ENCODE measurements at places on chromosomes 1 and 21.

GRCh38 chr1:29515170-29515955 is 279.0 kb downstream of the PTPRU start:
- no peak for DNase-seq

DNA sequence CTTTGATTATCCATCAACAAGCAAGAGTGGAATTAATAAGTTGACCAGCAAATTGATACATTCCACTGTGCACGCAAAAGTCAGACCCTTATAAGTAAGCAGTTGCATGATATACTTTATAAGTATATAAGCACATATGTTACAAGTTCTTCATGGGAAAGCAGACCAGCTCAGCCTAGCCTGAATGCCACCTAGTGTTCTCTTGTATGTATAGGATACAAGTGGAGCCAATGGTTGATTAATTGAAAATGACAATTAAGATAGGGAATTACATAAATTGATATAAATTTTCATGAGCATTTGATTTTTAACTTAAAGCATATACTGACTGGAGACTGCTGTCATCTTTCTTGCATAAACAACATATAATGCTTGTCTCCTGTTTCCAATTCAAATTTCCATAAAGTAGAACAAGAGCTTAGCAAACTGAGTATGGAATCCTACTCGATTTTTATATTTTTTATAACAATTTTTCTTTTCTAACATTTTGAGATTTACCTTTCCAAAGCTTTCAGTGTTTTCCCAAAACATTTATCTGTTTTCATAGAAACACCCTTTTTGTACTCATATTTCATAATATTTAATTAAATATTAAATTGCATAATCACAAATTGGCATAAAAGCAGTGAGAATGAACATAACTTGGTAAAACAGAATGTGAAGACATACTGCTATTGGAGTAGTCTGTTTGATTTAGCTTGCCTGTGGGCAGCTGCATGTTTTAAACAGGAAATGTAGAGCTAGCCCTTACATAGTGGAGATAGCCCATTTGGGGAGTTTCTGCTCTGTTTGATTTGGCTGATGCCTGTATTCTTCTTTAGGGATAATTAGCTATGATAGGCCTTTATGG is 62.8 kb downstream of the MAGI3 start:
- no peak for DNase-seq

GRCh38 chr1:175702079-175702795 is 41.2 kb downstream of the TNR start:
- DNase-seq = no peak

GRCh38 chr21:31443736-31444521 is 99.9 kb upstream of the TIAM1 start:
- DNase-seq = no peak

DNA sequence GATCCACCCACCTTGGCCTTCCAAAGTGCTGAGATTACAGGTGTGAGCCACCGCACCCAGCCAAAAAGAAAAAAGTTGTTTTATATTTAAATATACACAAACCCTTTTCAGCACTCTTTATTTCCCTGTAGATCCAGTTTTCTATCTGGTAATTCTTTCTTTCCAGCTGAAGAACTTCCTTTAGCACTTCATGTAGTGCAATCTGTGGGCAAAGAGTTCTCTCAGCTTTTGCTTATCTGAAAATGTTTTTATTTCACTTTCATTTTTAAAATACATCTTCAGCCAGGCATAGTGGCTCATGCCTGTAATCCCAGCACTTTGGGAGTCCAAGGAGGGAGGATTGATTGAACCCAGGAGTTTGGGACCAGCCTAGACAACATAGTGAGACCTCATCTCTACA is 28.5 kb upstream of the HYI start:
- no peak for DNase-seq
